ENCODE measurements at places on chromosomes 13 and 19. TPM values are rescaled to one million over a fixed set of nuclear protein-coding genes. Genes with fewer than 3 reads are reported as not detected.

DNA sequence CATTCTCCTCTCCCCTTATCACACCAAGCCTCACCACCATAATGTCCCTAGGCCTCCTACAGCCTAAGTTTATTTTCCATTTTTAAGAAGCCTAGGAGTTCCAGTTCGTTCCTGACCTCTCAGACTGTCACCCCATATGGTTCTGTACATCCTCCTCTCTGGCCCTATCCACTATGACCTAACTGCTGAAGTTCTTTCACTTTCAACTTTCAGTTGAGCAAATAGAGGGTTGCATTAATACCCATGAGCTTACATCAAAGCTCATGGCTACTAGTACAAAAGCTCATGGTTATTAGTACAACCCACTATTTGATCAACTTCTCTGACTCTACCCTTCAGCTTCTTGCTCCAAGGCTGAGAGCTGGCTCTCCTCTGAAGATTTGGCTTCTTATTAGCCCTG, 72.9 kb downstream of the FGF14 start:
- DNase-seq, result no peak

DNA sequence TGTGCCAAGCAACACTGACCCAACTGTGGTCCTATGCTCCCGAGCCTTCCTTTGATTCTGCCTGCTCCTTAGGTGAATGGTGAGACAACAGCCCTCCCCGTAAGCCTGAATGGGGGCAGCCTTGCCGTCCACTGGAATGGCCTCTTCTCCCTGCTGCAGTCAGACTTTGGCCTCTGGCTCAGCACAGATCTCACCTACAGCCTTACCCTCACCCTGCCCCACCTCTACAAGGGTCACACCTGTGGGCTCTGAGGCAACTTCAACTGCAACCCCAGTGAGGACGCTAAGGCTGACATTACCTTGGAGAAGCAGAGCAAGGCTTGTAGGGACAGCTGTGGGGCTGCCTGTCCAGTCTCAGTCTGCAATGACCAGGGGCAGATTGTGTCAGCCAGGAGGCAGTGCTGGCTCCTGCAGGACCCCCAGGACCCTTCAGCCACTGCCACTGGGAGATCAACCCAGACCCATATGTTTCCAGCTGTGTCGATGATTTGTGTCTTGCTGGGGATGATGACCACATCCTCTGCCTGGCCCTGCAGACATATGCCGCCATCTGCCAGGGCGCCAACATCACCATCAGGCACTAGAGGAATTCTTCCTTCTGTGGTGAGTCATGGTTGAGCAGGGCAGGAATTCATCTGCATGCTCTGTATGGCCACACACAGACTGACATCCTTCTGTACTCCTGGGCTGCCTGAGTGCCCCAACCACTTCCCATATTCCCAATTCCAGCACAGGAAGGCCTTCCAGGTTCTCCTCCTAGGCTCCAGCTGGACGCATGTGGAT, 27.3 kb upstream of the FXYD3 start:
- DNase-seq, result no peak

The LRRC63 gene
- 0.16 TPM for total RNA-seq

The TMC4 gene
- total RNA-seq, result not detected

The PEAK3 gene
- total RNA-seq, result not detected

The RASAL3 gene
- 64.5 TPM for total RNA-seq

Measured in activated naive CD4-positive, alpha-beta T cell treated with anti-CD3 and anti-CD28 coated beads, Interleukin-2, amount 50 U/mL, for 72 hours (primary cell).